Central memory CD4-positive, alpha-beta T cell (primary cell): ENCODE measurements at places on chromosomes 1 and 21.

GRCh38 chr1:19747761-19748160 lies 52.0 kb downstream of the TMCO4 start:
- DNase-seq, result no peak

GRCh38 chr21:17191346-17191993 lies 321.4 kb upstream of the CXADR start:
- no peak for DNase-seq

- DNase-seq, result no peak
These were observed 64.7 kb downstream of the KCND3 start for GRCh38 chr1:111924786-111925185.

DNA sequence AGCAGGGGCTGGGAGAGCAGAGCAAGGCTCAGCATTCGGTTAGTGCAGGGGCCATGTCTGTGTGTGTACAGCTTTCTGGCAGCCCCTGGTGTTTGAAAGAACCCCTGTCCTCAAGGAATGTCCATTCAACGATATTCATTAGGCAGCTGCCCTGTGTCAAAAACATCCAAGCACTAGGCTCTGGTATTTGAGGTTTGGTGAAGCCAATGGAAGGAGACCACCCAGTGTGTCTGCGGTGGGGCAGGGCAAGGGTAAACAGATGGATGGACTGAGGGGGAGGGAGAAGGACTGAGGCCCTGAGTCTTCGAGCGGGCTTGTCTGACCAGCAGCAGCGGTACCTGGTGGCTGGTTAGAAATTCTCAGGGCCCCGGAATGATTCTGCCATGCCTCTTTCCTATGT lies 155.6 kb upstream of the KLHDC7A start:
- DNase-seq, result no peak

DNA sequence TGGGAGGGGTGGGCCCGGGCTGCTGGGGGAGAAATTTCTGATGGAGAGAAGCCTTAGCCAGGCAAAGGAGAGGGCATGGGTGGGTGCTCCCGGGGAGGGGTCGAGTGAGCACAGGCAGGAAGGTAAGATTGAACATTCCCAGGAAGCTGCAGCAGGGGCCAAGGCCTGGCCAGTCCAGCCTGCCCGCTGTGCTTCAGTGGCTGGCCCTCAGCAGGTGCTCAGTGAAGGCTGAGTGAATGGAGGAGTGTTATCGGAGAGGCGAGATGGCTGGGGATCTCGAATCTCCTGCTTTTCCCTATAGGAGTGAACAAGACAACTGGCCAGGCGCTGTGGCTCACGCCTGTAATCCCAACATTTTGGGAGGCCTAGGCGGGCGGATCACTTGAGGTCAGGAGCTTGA lies 20.9 kb downstream of the SPSB1 start:
- DNase-seq, result no peak

GRCh38 chr1:24606621-24607020 lies 36.5 kb upstream of the SRRM1 start:
- DNase-seq, result no peak

DNA sequence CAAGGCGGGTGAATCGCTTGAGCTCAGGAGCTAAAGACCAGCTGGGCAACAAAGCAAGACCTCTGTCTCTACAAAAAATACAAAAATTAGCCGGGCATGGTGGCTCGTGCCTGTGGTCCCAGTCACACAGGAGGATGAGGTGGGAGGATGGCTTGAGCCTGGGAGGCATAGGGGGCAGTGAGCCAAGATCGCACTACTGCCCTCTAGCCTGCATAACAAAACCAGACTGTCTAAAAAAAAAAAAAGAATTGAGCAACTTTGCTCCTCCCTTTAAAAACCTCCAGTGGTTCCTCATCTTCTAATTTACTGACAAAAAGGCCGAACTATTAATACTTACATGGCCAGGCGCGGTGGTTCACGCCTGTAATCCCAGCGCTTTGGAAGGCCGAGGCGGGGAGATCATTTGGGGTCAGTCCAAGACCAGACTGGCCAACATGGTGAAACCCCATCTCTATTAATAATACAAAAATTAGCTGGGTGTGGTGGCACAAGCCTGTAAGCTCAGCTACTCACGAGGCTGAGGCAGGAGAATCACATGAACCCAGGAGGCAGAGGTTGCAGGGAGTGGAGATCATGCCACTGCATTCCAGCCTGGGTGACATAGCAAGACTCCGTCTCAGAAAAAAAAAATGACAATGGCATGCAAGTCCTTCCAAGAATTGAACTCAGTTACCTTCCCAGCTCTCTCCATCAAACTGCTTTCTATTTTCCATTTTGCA lies 4.4 kb downstream of the ACBD3 start:
- DNase-seq, result no peak

GRCh38 chr1:45930258-45931150 lies 127.1 kb downstream of the MAST2 start:
- DNase-seq, result no peak

DNA sequence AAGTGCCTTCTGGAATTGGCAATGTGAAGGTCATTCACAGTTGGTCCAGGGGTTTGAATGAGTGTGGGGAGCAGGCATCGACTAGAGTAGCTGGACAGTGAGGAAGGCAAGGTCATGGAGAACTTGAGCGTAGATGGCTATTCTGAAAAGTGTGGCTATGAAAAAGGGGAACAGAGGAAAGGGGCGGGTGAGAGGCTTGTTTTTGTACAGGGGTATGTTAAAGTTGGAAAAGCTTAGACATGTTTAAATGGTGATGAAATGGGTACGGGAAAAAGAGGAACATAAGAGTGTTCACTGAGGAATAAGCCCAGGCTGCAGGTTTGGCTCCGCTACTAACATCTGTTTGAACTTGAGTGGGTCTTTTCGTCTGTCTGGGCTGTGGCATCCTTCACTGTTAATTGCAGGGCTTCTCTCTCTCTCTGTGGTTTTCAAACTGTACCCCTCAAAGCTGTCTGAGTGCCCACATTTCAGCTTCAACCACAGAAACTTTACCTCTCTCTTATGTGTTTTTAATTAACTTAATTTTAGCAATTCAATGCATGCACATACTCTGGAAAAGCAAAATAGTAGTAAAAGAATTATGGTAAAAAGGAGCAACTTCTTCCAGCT lies 70.8 kb upstream of the COA6 start:
- DNase-seq, result no peak

DNA sequence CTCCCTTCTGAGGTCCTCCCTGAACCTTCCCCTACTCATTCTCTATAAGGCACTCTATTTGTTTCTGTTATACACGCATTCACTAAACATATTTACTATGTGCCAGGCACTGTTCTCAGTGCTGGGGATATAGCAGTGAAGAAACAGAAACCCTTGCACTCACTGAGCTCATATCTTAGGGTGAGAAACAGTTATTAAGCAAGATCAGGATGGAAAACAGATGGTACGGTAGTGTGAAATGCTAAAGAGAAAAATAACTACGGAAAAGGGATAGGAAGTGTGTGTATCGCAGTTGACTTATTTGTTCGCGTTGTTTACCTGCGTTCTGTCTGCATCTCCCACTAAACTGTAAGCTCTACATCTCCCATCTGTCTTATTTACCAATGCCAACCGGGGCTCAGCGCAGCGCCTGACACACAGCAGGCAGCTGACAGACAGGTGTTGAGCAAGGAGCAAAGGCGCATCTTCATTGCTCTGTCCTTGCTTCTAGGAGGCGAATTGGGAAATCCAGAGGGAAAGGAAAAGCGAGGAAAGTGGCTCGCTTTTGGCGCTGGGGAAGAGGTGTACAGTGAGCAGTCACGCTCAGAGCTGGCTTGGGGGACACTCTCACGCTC lies 572 bp downstream of the CYB5RL start:
- no peak for DNase-seq

DNA sequence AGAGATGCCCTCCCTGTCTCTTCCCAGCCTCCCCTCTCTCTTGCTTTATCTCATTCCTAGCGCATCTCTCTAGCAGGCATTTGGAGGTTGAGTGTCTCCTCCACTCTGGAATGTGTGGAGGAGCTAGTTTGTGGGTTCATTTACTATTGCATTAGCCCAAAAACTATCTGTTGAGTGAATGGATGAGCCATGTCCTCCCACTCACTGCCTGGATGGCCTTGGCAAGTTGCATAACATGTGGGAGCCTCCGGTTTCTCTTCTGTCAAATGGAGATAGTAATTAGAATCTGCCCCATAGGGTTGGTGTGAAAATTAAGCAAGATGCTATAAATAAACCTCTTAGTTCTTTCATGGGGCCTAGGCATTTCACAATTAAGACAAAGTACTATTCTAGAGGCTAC lies 181.8 kb downstream of the KAZN start:
- no peak for DNase-seq

GRCh38 chr1:3924186-3924824 lies 24.2 kb upstream of the C1orf174 start:
- DNase-seq, result no peak

- DNase-seq, result no peak
These were observed 3.0 kb downstream of the HECTD3 start for GRCh38 chr1:45008076-45008475.
